ENCODE measurements at places on chromosomes 11 and 22.
A peak's percentile ranks its signal among the peaks of the same experiment; 100 is the strongest.

DNA sequence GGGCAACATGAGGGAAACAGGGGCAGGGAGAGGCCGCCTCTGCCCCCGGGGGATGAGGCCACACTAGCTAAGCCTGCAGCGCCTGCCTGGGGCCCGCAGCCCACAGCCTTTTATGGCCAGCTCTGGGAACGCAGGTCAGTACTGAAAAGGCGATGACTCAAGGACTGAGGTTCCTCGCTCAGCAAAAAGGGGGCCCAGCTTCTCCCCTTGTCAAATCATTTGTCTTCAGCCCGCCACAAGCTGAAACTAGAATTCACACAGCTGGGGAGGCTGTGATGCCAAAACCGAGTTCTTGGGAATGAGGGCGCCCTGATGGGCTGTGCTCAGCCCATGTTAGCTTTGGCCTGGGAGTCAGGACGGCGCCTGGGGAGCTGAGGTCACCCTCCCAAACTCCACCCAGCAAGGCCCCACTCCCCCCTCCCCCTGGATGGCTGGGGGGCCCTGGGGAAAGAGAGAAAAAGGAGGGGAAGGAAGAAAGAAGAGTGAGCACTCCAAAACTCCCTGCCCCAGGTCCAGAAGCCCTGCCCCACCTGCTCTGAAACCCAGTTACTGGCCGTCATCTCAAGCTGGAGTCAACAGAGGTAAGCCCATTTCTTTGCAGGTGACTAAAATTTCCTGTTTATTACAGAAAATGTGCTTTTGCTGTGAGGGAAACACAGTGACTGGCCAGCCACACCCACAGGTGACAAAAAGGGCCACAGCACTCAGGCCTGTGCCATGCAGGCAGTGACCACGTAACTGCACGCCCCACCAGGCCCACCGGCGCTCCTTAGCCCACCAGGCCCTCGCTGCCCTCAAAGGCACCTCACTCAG lies 13.7 kb downstream of the EHD1 start:
- DNase-seq = peak; percentile 57

- DNase-seq = no peak
Measured at GRCh38 chr11:46050662-46051061, 70.6 kb downstream of the PHF21A start.

- no peak for DNase-seq
Measured at GRCh38 chr22:35703861-35704584, 13.6 kb upstream of the APOL5 start.

DNA sequence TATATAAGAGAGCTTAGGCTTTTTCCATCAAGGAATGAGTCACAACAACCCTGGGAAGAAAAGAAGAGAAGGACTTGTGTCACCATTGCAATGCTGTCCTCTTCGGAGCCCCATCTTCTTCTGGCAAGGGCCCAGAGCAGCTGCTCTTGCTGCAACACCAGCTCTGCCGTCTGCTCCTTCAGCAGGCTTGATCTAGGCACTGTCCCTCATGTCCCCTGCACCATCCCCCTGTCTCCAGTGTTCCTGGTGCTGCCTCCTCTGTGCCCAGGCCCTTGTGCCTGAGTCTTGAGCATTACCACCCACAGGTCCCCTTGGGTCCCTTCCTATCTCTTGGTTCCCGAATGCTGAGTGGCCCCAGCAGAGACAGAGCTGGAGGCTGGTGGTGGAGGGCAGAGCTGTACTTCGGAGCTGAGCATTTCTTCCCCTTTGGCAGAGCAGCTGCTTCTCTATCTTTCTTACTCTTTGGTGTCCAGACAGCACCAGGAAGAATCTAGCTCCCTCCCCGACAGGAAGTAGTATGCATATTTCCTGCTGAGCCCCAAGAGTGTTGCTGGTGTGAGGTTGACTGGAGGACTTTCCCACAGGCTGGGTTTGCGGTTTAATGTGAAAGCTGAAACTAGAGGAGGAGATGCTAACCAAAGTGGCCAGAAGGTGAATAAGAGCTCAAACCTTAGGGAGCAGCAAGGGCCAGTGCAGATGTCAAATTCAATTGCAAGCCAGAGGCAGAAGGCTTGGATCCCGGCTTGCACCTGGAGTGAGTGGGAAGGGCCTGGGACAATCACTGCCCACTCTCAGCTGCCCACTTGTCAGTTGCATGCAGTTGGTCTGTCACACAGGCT lies 27.8 kb downstream of the WEE1 start:
- DNase-seq = peak; percentile 89

GRCh38 chr22:31825513-31825912 lies 71.7 kb downstream of the DEPDC5 start:
- DNase-seq = no peak

DNA sequence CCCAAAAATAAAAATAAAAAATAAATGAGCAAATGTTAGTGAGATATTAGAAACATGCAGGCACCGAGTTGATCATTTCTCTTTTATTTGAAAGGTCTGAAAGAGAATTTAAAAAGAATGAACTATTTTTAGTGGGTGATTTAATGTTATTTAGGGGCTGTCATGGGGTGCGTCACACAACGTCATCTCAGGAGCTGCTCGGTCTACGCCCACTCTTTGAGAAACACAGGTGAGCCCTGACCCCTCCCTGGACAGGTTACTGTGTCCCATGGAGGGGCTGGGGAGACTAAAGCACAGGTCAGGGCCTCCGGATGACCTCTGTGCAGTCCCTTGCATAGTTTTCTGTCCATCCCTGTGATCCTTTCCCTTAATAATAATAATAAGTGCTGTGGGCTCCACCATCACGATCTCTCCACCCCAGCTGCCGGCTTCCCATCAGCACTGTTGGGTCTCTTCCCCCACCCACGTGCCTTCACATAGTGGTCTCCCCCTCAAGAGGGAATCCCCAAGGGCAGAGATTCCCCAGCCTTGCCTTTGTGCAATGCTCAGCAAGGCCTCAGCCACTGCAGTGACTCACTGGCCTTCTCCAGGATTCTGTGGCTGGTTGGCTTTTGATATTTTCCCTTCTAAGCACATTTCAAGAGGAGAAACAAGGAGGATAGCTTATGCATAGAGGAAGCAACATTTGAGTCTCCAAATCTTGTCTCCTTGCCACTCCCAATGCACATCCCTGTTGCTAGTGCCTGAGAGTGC lies 159.9 kb downstream of the TTC17 start:
- no peak for DNase-seq

DNA sequence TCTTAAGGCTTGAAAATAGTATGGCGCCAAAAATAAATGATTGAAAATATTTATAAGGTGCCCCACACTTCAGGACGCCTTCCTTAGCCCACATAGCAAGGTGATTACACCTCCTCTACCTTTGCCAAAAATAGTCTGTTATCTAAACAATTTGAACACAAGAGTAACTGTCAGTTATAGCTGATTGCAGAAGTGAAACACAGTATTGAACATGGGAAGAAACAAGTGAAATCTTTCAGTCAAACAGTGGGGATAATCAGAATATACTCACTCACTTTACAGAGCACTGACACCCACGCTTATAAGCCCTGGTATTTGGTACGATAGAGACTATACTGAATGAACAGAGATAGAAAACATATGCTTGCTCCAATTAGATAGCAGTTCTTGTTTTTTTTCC lies 203.1 kb downstream of the RAB38 start:
- DNase-seq = no peak

GRCh38 chr11:46912526-46913150 lies 5.7 kb downstream of the LRP4 start:
- DNase-seq = no peak

DNA sequence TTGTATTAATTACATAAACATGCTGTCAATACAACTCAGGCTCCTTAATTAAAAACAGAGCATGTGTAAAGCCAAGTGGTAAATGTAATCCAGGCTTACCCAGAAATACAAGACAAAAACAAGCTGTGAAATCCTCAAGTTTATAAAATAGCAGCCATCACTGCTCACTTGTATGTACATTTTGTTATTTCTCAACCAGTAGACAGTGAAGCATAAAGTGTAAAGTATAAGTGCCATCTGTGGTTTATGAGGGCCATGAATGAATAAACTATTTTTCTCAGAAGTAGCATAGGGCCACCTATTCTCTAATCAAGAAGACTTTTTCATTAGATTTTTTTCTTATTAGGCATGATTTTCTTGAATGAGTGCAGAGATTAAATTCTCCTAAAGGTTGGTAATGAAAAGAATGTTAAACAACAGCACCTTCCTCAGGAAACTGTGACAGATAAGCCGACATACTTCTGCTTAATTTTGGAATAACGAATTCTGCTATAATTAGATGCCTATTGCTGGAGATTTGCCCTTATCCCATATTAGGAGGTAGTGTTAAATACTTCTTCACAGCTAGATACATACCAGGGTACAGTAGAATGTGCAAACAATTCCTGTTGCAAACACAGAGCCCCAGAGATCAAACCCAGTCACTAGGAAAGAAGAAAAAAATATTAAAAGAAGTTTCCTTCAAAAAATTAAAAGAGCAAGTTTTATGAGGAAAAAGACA lies 13.0 kb downstream of the SLC5A12 start:
- DNase-seq = no peak

DNA sequence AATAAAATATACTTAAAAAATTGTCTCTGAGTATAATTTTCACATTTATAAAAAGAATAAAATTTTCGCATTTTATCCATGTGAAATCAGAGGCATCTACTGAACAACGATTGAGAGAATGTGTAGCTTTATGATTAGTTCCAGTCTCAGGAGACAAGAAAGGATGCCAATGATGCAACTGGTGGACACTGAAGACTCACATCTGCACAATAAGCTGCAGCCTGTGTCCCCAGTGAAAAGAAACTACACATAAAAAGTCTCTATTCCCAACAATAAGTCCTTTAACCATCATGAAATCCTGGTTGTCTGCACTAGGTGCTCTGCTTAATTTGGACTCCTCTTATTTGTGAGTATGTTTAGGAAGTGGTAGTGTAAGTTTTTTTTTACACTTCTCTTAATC lies 22.0 kb downstream of the OR5AS1 start:
- DNase-seq = no peak

GRCh38 chr22:29172216-29172615 lies 33.5 kb upstream of the EMID1 start:
- no peak for DNase-seq

- DNase-seq = no peak
Measured at GRCh38 chr22:36397131-36398093, 9.6 kb upstream of the MYH9 start.

GRCh38 chr11:32947978-32948377 lies 55.4 kb downstream of the QSER1 start:
- DNase-seq = no peak

DNA sequence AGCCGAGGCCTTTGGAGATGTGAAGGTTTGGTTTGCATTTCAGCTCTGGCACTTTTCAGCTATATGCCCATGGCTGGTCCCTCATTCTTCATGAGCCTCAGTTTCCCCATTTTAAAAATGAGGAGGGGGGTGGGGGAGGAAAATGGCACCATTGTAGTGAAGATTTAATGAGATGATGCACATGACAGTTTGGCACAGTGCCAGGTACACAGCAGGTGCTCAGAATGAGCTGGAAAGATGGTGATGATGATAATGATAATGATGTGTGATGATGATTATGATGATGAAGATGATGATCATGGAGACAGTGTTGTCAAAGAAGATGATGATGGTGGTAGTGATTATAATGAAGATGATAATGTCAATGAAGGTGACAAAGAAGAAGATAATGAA lies 24.3 kb upstream of the FGF3 start:
- DNase-seq = no peak

DNA sequence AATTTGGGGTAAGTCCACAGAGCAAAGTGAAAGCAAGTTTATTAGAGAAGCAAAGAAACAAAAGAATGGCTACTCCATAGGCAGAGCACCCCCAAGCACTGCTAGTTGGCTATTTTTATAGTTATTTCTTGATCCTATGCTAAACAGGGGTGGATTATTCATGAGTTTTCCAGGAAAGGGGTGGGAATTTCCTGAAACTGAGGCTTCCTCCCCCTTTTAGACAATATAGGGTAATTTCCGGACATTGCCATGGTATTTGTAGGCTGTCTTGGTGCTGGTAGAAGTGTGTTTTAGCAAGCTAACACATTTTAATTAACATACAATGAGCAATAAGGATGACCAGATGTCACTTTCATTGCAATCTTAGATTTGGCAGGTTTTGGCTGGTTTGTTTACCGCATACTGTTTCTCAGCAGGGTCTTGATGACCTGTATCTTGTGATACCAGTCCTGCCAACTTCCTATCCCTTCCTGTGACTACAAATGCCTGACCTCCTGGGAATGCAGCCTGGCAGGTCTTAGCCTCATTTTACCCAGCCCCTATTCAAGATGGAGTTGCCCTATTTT lies 937 bp upstream of the C1QTNF6 start:
- no peak for DNase-seq

DNA sequence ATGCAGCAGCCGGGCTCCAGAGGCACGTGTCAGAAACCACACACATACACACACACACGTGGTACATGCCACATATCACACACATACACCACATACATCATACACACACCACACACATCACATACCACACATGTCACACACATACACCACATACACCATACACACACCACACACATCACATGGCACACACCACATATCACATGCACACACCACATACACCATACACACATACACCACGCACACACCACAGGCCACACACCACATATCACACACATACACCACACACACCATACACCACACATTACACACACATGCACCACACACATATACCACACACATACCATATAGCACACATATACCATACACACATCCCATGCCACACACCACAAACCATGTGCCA lies 97.5 kb upstream of the PRR5 start:
- no peak for DNase-seq

DNA sequence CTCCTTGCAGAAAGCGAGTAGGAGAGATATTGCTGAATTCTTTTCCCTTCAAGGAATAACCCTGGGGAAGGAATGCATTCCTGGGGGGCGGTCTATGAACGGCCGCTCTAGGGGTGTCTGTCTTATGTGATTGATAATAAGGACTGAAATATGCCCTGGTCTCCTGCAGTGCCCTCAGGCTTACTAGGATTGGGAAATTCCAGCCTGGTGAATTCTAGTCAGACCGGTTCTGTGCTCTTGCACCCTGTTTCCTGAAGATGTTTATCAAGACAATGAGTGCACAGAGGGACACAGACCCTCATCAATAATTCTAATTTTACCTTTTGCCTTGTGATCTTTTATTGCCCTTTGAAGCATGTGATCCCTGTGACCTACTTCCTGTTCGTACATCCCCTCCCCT lies 140.7 kb downstream of the LUZP2 start:
- DNase-seq = no peak

DNA sequence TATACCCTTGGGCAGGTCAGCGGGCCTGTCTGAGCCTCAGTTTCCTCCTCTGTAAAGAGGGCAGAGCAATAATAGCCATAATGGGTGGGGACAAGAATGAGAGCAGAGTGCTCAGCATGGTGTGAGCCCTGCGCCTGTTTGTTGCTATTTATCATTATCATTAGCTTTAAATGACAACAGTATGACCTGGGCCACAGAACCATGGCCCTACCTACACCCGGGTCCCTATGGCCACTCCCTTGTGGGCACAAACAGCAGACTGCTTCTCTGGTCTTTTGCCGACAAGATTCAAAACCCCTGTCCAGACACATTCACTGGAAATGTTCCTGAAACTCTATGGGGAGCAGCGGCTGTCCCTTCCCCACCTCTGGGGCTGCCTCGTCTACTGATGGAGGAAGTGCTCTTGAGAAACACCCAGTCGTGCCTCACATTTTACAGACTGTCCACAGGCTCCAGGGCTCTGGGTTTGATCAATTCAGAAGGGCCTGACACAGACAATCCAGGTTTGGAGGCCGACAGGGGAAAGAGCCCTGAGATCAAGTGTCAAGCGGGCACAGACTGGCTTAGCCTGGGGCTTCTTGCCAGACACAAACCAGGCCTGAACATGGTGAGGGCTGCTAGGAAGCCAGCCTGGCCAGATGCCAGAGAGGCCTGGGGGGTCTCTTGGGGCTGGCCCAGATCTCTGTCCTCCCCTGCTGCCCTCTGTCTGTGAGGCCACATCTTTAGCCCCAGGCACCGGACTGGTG lies 112.5 kb upstream of the CD82 start:
- DNase-seq = no peak

All from activated CD8-positive, alpha-beta T cell treated with anti-CD3 and anti-CD28 coated beads, Interleukin-2, amount 10 ng/mL, durations not matched to agents 7 days and 5 days (primary cell).